Ureter (tissue), 1 donor: ENCODE measurements at places on chromosomes 16 and 17.

- no peak for DNase-seq
Measured at GRCh38 chr17:181245-182049, at the start of gene DOC2B. Gene DOC2B (minus strand): TSS chr17:181650. CDS start chr17:181479, 171 bp downstream.

GRCh38 chr16:87840271-87840978 is 28.9 kb downstream of the SLC7A5 start:
- no peak for DNase-seq

DNA sequence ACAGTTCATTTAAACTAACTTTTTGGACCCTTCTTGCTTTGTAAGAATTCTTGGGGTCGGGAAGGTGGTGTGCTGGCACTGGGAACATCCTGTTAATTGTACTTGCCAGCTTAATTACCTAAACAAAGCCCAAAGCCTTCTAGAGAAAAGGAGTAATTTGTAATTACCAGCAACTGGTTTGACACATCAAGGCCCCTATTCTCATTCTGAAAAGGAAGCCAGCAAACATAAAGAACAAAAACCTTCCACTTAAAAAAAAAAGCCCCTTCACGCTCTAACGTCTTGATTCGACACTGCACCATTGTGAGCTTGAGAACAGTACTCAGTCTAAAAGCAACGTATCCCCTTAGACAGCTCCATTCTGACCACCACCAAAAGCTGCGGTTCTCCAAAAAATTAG is 74.7 kb upstream of the RPH3AL start:
- no peak for DNase-seq

DNA sequence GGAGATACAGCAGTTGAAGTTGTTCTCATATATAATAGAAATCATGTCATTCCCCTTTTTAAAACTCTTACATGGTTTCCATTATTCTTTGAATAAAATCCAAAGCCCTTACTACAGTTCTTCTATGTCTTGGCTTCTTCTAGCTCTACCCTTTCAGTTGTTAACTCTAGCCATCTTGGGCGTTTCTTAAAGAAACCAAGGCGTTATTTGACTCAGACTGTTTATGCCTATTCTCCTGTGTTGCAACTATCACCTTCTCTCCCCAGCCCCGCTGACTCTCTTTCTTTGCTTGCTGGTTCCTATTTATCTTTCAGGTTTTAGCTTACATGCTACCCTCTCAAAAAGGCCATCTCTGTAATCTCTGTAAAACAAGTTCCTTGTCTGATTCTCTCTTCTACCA is 32.7 kb downstream of the NFATC3 start:
- no peak for DNase-seq
